CD4-positive, alpha-beta T cell treated with Interleukin-6 at 100 ng/mL for 8 hours (primary cell): ENCODE measurements at places on chromosomes 3 and 15.
A peak's percentile ranks its signal among the peaks of the same experiment; 100 is the strongest.

DNA sequence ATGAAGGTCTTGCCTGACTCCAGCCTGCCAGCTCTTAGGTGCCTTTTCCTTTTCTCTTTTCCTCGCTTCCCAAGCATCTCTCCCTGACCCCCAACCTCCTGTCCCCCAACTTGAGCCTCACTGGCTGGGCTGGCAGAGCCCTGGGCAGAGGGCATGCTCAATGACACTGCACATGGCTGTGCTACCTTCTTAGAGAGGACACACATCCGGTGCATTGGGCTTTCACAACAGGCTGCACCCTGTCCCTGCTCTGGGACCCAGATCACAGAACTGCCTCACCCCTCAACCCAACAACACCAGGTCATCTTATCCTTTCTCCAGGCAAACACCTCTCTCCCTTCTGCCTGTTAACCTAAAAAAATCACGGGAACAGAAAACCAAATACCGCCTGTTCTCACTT lies 7.5 kb upstream of the ANKDD1A start:
- DNase-seq = no peak

DNA sequence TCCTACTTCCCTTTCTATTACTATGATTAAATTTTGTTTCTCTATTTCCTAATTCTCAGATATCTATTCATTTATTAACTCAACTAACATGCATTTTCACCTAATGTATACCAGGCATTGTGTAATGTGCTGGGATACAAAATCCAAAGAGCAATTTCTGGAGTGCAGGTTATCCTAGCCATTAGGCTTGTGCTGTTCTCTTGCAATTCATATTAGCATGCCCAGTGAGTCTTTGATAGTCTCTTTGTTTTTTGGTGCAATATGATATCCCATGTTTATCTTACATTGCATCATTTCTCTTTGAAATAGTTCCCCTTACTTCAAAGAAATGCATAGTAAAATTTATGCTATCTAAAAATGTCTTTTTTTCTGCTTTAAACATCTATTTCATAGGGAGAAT lies 13.9 kb upstream of the DPPA4 start:
- no peak for DNase-seq

GRCh38 chr15:60212536-60212935 lies 185.2 kb downstream of the ANXA2 start:
- no peak for DNase-seq

DNA sequence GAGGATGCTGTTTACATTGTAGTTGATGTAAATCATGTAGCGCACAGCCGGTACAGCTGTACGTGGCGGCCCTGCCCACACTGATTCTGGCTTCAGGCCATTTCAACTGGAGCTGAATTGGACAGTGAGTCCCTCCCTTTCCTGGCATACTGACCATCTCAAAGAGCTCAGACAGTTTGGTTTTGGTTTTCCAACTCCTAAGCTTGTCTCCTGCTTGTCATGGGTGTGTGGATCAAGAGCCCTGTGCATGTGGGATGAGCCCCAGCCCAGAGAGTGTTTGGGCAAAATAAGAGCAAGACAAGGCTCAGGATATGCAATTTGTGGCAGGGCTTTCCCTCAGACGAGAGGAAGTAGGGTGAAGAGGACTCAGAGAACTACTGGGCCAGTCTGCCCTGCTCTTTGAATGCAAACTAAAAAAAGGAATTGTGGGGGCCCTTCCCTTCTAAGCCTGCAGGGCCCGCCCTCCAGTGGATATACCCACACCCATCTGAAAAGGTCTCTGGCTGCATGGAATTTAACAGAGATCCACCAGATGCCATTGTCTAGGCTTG lies 13.3 kb downstream of the ITGA11 start:
- no peak for DNase-seq

- DNase-seq = no peak
Measured at GRCh38 chr15:82894971-82895520, 57.5 kb downstream of the HOMER2 start.

GRCh38 chr15:62593681-62594399 lies 428.8 kb upstream of the C2CD4B start:
- no peak for DNase-seq

- no peak for DNase-seq
Measured at GRCh38 chr3:14806641-14807263, 12.0 kb upstream of the FGD5 start.

DNA sequence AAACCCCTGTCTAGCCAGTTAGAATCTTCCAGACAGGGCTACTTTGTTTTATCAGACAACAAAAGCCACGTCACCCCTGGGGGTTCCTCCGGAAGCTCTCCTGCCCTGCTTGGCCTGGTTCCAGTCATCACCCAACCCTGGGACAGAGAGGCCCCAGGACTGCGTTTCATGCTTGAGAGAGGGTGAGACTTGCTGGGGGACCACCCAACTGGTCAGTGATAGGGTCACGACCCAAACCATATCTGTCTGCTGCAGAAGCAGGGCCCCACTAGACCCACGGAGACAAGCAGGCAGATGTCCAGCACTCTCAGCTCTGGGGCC lies 1.2 kb downstream of the NT5DC2 start:
- DNase-seq = no peak

- no peak for DNase-seq
Measured at GRCh38 chr15:60486742-60487141, 7.8 kb upstream of the ICE2 start.

DNA sequence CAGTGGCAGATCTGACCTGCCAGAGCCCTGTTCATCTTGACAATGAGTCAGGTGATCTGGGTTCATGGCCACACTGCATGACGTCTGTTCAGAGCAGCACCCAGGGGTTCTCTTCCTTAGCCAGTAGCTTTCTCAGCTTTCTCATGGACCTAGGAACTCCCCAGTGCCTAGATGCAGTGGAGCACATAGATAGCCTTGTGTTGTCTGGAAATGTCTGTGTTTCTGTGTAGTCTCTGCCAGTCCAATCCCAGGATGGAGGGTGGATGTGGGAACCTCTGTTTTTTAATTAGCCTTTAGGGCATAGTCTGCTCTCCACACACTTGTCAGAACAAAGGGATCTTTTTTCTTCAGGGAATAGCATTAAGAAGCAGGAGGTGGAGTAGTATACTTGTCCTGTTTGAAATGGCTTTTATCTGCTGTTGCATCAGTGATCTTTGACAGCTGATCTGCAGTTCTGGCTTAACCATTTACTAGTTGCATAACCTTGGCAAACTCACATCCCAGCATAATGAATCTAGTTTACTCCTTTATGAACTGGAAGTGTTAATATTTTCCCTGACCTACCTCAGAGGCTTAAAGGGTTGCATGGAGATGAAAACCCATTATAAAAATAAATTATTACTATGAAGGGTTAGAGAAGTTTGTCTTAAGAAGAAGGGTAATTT lies 16.1 kb upstream of the CACNA1D start:
- no peak for DNase-seq

- no peak for DNase-seq
Measured at GRCh38 chr15:35196273-35196672, 111.2 kb upstream of the NANOGP8 start.

GRCh38 chr15:29380466-29380865 lies 110.8 kb upstream of the NSMCE3 start:
- no peak for DNase-seq

- no peak for DNase-seq
Measured at GRCh38 chr15:40563426-40563825, 1.4 kb downstream of the CCDC32 start.

DNA sequence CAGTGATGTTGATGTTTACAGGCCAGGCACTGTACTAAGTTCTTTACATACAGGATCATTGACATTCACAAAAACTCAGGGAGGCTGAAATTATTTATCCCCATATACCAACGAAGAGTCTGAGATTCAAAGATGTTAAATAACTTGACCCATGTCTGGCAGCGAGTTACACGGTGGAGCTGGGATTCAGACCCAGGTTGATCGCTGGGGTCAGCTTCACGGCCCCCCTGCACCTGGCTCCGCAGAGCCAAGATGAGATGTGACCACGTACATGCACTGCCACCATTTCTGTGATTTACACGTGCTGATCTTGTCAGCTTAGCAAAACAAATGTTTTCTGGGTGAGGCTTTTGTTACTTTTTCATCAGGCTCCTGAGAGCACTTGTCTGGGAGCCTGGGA lies 109.8 kb downstream of the EEFSEC start:
- no peak for DNase-seq

DNA sequence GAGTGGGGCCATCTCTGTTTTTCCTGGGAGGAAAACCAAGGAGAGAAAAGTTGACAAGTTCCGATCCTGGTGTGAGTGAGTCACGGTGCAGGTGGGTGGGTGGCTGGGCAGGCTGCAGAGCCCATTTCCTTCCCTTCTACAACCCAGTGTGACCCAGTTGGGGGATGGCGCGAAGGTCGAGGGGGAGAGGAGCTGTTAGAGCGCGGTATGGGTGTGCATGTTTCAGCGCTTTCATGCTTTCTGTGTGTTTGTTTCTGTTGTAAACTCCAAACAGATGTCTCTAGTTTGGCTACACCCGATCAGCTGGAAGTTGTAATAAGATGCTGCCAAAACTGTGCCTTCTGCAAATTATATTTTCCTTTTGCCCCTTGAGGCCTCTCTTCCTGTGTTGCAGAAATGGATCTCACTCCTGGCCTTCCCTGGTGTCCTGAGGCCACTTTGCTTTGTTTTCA lies 3.8 kb downstream of the FAM43A start:
- no peak for DNase-seq

- DNase-seq = no peak
Measured at GRCh38 chr15:68676926-68677325, 98.1 kb downstream of the CORO2B start.

DNA sequence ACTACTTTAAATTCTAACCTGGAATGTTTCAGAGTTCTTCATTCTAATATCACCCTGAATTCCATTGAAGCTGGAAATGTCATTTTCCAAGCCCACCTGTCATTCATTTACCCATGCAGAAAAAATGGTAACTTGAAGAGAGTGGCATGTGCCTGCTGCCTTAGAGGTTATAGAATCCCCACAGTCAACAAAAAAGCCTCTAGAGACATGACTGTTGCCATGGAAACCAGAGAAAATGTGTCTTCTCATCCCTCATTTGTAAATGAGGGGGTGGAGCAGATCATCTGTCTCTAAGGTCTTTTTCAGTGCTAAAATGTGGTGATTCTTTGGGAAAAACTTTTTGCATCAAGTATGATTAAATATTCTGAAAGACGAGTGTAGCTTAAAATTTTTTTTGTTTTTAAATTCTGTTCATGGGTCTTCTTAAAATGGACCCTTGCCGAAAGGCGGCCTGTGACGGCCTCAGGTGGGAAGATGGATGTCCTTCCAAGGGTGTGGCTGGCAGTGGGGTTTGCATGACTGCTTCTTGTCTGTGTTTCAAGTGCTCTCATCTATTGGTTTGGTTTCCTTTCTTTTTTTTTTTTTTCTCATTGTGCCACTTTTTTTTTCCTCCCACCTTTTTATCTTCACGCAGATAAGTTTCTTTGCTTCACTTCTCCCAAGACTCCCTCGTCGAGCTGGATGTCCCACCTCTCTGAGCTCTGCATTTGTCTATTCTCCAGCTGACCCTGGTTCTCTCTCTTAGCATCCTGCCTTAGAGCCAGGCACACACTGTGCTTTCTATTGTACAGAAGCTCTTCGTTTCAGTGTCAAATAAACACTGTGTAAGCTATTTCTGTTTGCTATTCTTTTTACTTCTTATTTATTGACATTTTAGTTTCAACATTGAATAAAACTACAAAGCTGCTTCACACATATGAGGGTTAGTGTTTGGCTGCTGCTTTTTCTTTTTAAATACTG lies 23.0 kb downstream of the TPM1 start:
- DNase-seq = no peak

DNA sequence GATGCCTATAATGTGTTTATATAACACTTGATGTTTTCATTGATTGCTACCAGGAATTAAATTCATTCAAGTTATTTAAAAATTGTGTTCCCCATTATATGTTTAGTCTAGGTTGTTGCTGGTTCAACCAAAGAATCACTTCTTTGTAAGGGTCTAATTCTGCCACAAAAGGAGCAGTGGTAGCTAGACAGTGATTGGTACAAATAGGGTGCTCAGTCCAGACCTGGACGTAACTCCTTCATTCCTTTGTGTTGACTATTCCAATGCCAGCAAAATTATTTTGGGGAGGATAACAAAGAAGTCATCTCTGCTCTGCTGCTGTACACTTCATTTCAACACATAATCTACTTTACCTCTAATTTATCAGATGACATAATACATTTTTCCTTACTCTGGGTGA lies 1.2 kb downstream of the CHMP2B start:
- DNase-seq = no peak

DNA sequence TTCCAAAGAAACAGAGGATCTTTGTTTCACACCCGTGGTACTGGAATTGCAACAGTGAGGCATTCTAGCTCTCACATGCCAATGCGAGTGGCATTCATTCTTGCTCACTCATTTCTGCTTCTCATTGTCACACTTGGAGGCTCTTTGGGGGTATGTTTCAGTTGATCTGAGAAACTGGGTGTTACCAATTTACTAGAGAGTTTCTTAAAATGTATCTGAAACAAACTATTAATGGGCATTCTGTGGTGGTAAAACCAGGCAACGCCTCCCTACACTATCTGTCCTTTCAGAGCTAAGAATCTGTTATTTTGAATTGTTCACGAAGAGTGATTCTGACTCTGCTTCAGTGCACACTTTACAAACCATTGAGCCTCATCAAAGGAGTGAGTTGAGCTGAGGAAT lies 140.6 kb upstream of the BHLHE40 start:
- DNase-seq = no peak

GRCh38 chr3:82475306-82475705 lies 713.9 kb upstream of the GBE1 start:
- no peak for DNase-seq

- peak; percentile 75 for DNase-seq
Measured at GRCh38 chr15:64430000-64430735, 30.2 kb upstream of the ZNF609 start.

DNA sequence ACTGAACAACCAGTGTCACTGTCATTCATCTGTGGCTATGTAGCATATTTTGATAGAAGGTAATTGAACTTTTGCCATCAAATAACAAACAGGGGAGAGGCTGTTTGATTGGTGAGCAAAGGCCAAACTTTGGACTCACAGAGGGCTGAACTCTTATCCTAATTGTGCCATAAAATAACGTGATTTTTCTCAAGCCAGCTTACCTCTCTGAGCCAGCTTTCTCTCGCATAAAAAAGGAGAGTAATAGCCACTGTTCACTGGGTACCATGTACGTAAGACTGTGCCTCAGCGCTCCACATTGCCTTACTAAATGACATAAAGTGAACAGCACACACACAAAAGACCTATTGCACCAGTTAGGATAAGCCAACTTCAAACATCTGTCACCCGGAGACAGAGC lies 216.9 kb downstream of the LRTM1 start:
- no peak for DNase-seq

DNA sequence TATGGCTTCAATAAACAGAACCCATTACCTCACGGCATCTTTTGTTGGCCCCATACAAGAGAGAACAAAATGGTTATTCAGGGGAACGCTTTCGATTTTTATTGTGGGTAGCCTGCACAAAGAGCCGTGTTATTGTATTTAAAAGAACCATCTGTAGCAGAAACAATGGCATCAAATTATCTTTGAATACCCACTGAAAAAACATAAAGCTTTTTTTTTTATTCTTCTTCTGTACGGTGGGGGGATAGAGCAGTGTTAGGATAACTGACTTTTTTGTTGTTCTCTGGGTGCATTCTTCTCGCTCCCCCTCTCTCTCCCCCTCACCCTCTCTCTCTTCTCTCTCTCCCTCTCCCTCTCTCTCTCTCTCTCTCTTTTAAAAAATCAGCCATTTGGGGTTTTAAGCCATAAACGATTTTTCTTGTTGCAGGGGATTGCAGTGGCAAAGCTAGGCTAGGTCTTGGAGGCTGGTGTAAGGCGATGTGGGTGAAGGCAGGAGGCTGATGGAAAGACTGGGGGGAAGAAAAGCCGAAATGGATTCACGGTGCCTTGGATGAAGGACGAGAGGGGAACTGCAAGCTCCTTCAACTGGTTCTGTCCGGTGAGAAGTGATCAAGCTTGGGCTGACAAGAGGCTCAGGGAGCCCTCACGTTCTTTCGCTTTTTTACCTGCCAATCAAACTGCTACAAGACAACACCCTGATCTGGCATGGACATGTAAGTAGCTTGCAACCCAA lies 12.4 kb upstream of the SOX2 start:
- no peak for DNase-seq
